ENCODE measurements at places on chromosomes 5 and 9.

DNA sequence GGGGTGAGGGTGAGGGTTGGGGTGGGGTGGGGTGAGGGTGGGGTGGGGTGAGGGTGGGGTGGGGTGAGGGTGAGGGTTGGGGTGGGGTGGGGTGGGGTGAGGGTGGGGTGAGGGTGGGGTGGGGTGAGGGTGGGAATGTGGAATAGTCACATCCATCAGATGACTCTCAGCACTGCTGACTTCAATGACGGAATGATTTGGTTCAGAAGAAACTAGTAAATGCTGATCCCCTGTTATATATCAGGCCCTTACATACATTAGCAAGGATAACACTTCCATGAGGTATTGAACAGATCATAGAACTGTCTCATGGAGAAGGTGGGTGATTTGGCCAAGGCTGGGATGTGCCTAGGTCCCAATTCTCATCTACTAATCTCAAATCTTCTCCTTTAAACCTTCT is 24.5 kb upstream of the C5orf47 start:
- DNase-seq = no peak

- no peak for DNase-seq
These were observed 1021.9 kb downstream of the CDH12 start for GRCh38 chr5:21831145-21831787.

DNA sequence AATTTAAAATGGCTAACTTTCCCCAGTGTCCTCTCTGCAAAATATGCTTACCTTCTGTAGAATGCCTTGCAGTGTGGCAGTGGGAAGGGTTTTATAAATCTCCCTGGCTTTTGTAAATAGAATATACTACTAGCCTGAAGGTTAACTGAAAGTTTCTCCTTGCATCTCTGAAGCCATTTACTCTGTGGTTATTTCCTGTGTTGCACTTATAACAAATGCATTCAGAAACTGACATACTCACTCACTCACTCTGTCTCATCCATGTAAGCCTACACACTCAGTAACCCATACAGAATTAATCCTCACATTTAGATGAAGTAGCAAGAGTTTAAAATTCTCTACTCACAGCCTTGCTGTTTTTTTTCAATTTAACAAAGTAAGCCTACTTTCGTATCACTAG is 87.1 kb upstream of the SH3GL2 start:
- DNase-seq = no peak

- no peak for DNase-seq
These were observed 1.9 kb downstream of the DAPK1 start for GRCh38 chr9:87499424-87500017.

DNA sequence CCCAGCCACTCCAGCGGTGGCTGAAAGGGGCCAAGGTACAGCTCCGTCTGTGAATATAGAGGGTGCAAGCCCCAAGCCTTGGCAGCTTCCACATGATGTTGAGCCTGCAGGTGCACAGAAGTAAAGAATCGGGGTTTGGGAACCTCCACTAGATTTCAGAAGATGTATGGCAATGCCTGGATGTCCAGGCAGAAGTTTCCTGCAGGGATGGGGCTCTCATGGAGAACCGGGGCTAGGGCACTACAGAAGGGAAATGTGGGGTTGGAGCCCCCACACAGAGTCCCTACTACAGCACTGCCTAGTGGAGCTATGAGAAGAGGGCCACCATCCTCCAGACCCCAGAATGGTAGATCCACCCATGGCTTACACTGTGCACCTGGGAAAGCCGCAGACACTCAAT is 23.2 kb downstream of the CCDC125 start:
- no peak for DNase-seq

DNA sequence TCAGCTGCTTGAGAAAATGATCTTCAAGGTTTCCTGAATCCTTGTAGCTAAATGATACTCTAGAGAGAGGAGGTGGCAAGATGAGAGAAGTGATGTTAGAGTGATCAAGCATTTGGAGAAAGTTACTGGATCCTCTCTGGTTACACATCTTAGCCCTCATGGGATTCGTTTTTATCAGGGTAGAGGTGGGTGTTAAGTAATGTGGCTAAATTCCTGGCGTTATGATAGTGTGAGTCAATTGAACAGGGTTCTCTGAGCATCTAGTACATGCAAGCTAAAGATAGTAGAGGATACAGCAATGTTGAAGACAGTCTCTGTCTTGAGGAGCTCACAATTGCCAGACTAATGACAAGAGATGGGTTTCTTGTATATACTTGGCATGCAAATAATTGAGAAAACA is 123.7 kb downstream of the PSD2 start:
- no peak for DNase-seq

DNA sequence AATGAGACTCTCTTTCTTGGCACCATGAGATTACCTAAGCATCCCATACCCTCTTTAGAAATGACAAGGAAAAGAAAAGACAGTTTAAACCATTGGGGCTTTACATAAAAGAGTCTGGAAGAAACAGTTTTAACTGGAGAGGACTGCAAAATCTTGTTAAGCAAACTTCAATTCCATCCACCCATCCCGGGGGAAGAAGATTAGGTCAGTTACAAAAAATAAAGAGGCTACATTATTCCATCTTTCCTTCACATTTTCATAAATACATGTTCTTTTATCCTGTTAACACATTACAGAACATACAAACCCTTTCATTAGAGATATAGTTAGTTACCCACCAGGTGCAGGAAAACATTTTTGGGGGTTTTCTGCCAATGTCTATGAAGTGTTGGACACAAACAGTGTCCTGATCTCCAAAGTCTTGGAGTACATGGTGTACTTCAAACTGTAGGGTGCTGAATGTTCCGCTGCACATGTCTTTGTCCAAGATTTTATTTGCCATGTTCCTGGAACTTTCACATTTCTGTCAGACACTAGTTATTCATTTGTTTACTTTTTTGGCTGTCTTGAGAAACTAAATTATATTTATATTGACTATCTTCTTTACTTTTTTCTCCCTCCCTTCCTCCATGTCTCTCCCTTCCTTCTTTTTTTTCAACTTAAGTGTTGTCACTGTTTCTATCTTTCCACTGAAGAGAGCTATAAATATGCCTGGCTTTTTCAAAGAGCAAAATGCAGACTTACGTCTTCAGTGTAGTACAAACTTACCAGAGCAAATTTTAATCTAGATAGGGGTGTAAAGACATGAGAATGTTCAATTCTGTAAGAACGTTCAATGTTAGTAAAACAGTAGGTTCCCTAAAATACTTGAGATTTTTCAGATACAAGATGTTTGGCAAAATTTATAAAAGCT is 410.9 kb upstream of the PRR16 start:
- DNase-seq = no peak

DNA sequence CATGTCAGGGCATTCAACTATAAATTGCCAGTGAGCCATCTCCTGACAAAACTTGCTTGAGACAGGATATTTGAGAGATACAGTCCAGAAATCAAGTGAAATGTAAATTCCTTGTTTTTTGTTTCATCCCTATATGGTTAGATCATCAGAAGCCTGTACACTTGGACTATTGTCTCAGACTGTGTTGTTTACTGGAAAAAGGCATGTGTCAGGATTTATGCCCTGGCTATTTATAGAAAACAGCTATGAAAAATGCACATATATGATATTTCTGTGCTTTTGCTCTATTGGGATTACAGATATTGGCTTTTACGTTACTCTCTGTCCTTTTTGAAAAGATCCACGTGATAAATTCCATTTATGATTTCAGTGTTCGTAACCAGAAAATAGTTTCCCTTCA is 44.2 kb downstream of the IL31RA start:
- no peak for DNase-seq

DNA sequence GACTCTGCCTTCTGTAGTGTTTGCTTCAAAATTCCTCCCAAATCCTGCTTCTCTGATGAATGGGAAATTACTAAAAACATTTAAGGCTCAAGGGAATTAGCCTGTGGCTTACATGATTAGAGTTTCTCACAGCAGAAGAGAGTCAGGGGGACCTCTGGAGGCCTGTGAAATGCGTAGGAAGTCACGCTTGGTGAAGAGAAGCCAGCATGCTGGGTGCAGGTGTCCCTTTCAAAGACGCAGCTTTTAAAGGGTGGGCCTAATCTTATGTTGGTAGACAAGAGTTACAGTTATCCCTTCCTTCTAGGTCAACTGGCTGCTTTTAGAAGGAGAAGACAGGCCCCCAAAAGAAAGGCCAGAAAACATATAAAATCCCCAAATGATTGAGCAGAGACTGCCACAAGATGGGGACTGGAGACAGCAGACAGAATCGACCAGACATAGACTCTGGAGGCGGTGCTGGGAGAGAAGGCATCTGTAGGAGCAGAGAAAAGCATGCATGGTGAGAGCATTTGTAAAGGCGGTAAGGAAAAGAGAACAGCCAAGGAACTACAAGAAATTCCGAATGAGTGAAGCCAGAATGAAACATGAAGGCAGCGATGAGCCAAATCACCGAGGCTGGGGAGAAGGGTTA is 42.3 kb downstream of the B4GALT1 start:
- no peak for DNase-seq

- no peak for DNase-seq
These were observed 3.0 kb upstream of the OTP start for GRCh38 chr5:77641397-77641943.

GRCh38 chr9:107883496-107884124 is 394.0 kb upstream of the KLF4 start:
- no peak for DNase-seq

DNA sequence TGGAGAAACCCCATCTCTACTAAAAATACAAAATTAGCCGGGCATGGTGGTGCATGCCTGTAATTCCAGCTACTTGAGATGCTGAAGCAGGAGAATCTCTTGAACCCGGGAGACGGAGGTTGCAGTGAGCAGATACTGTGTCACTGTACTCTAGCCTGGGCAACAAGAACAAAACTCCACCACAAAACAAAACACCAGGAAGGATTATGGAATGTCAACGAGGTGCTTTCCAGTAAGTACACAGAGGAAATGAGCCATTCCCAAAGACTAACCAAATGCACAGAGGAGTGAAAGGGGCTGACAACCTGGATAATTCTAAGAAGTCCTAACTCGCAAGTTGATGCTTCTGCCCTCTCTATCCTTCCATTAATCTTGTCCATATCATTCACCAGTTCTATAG is 126.1 kb upstream of the RETREG1 start:
- DNase-seq = no peak

Measured in NCI-H1436 (cell line).